ENCODE measurements at places on chromosomes 2 and 18.

DNA sequence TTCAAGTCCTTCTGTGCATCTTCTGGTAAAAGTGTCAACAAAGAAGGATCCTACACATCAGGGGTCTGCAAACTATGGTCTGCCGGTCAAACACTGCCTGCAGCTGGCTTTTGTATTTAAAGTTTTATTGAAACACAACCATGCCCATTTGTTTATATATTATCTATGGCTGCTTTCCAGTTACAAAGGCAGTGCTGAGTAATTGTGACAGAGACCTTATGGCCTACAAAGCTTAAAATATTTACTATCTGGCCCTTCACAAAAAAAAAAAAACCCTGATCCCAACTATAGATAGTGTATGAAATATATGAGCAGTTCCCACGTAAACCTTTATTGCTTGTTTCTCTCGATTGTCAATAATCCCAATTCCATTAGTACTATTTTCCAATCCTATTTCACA lies 101.4 kb downstream of the RBMS1 start:
- no peak for DNase-seq

DNA sequence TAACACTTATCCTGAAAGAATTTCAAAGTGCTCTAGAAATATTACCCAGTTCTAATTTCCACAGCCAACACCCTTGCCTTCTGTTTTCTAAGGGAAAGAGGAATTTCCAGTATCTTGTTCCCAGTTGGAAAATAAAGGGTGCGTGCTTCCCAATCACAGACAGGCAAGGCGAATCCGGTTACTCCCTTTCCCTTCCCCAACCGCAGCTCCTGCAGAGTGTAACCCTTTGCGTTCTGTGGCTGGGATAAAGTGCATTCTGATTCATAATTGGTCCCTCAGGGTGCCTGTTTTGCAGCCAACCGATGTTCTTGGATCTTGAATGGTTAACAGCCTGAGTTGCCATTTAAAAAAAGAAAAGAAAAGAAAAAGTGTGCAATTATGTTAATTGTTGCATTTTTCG lies 40.6 kb upstream of the PGAP1 start:
- peak; percentile 67 for DNase-seq

DNA sequence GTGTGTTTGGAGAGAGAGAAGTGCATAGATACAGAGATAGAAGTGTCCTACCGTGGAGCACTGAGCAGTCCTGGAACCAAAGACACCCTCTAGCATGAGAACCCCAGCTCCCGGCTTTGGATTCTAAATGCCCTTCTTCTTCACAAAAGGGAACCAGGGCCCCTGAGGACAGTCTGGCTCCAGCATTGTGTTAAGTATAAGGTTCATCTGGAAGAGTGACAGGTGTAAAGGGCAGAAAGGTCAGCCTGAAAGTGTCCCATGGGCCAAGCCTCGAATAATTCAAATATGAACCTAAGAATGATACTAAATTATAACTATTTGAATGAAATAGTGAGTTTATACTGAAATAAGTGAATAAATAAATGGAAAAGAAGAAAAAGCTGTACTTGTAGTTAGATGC lies 109.7 kb downstream of the SNTG2 start:
- DNase-seq = no peak

DNA sequence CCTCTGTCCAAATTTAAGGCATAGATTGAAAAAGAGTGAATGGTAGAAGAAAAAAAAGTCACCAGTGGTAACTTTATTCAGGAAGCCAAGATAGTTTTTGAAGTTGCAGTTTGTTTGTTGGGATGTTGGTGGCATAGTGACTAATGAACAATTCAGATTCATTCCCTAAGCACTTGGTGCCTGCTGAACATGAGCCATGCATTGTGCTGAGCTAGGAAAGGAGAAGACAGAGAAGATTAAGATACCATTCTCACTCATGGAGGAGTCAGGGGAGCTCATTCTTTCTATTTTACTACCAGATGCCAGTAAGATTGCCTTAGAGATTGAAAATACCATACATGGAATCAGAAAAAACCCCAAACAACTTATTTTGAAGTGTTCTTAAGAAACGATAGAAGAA lies 25.1 kb downstream of the MEIS1 start:
- DNase-seq = no peak

- DNase-seq = peak; percentile 27
Measured at GRCh38 chr2:11663427-11663826, 6.6 kb downstream of the NTSR2 start.

DNA sequence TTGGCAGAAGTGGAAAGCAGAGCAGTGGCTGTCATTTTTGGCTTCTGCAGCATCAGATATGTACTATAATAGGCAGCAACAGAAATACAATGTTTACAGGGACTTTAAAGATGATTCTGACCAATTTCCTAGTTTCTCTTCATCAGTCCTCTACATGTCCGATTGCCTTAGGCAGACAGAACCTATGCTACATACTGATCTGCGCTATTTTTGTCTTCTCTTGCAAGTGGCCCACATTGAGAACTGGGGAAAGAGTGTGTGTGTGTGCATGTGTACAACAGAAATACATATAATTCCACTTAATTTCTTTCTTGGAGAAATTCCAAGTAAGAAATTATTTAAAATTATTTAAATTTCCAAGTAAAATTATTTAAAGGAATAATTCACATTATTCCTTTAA lies 77.1 kb upstream of the CHRNA1 start:
- DNase-seq = no peak

- DNase-seq = peak; percentile 84
Measured at GRCh38 chr2:37576831-37577230, 94.6 kb downstream of the CDC42EP3 start.

- no peak for DNase-seq
Measured at GRCh38 chr2:23434721-23435121, 49.7 kb downstream of the KLHL29 start.

DNA sequence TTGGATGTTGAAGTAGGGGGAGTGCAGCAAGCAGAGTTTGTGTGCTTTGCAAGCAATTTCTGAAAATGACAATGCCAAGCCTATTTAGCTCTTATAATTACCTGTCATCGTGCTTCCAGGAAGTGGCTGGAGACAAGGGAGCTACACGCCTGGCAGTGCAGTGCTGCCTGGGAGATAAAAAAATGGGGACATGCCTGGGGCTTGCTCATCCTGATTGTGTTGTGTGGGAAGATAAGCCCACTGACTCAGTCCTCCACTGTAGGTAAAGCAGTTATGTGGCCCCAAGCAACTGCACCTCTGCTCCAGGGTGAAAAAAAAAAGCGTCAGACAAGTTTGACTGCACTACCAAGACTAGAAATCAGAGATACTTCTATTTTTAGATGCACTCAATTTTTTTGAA lies 396.9 kb upstream of the NXPH2 start:
- DNase-seq = no peak

GRCh38 chr18:3528231-3528630 lies 78.3 kb downstream of the TGIF1 start:
- DNase-seq = no peak

- peak; percentile 23 for DNase-seq
Measured at GRCh38 chr18:21450913-21451312, 149.6 kb downstream of the ESCO1 start.

DNA sequence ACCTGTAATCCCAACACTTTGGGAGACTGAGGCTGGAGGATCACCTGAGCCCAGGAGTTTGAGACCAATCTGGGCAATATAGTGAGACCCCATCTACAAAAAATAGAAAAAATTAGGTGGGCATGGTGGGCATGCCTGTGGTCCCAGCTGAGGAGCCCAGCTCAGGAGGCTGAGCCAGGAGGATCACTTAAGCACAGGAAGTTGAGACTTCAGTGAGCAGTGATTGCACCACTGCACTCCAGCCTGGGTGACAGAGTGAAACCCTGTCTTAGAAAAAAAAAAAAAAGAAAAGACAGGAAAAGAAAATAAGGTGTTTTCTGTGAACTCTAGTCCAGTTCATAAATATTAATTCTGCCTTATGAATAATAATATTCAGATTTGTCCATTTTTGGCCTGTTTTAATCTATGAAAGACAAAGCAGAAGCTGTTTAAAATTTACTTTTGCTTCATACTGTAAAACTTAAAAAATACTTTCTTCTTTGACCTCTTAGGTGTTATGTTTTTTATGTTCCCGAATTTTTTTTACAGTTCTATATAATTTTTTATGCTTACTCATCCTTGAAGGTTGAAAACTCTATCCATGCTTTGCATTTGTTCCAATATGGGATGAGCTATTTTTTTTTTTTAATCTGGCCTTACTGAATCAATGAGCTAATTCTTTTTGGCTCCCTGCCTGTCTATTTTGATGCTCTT lies 8.4 kb upstream of the ANXA4 start:
- DNase-seq = peak; percentile 75

DNA sequence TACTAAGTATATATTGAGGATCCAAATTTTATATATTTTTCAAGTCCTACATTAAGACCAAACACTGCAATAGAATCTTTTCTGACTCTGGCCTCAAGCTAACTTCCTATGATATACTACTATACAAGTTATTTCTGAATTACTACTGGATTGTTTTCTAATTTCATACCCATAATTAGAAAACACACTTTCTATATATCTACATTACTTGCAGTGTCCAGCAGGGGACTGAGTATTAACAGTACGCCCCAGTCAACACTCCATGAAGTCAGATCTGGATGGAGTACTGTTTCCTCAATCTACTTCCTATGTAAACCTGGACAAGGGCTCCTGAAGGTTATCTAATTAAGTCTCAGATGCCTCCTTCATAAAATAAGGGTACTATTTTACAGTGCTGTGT lies 26.5 kb downstream of the RMP24 start:
- peak; percentile 25 for DNase-seq

GRCh38 chr2:22002066-22002465 lies 878.3 kb downstream of the TDRD15 start:
- no peak for DNase-seq

DNA sequence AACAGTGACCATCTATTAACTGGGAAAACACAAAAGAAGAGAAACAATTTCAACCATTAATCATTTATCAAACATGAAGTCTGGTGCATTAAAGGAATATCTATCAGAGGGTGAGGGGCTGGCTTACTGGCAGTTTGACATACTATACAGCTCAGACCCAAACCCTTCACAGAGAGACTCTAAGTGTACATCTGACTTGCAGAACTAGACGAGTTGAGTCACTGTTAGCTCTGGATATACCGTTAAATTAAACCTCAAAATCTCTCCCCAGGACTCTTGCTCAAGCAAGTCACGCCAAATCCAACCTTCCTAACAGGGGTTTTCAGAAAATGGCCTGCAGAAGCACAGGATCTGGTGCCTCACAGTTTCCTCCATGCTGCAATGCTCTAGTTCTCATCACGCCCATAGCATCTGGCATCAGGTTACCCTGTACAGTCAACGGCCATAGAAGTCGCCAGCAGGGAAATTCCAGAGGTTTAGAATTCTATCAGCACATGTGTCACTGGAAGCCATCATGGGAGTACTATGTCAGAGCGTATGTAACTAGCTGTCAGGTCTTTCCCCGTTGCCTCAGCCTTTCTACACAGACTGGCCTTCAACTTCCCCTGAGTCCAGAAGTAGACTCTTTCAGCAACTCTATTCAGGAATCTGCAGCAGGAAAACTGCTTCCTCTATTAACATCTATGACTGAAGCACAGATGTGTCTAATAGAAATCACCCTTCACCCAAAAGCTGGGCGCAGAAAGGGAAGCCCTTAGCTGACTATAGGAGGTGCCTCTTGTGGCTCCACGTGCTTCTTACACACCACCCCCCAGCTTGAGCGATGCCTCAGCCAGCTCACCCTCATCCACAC lies 9.3 kb downstream of the TGOLN2 start:
- peak; percentile 82 for DNase-seq

GRCh38 chr2:118983133-118983532 lies 41.1 kb downstream of the MARCO start:
- DNase-seq = no peak

DNA sequence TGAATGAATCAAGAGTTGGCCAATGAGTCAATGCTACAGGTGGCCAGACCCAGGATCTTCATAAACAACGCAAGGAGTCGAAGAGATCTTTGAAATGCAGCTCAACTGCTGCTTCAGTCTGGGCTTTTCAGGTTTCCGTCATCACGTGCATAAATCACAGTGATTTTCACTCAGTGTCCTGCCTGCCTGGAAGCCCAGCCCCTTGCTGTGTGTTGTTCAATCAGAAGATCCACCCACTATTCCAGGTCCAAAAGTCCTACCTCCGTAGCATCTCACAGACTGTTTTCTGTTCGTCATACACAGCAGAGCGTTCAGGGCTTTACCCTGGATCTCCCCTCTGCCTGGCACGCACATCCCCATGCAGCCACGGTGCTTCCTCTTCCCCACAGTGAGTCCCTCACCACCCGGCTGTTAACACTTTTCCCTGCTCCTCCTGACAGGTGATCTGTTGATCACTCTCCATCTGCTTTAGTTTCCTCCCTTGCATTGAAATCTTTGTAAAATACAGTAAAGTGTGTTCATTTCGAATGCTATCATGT lies 216.3 kb downstream of the MYT1L start:
- no peak for DNase-seq

GRCh38 chr2:8352296-8352695 lies 329.6 kb upstream of the ID2 start:
- DNase-seq = peak; percentile 27

GRCh38 chr2:1688161-1688560 lies 56.2 kb downstream of the PXDN start:
- no peak for DNase-seq

GRCh38 chr2:173808718-173809117 lies 156.5 kb downstream of the SP3 start:
- DNase-seq = no peak

GRCh38 chr2:235105821-235106359 lies 154.1 kb downstream of the SH3BP4 start:
- no peak for DNase-seq

DNA sequence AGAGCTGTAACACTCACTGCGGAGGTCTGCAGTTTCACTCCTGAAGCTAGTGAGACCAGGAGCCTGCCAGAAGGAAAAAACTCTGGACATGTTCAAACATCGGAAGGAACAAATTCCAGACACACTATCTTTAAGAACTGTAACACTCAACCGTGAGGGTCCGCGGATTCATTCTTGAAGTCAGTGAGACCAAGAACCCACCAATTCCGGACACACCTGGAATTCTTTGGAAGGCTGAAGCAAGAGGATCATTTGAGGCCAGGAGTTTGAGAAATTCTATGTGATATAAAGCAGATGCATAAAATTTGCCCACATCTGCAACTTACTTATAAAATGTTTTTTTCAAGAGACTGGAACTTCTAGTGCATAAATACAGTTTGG lies 43.5 kb upstream of the ITSN2 start:
- DNase-seq = no peak

DNA sequence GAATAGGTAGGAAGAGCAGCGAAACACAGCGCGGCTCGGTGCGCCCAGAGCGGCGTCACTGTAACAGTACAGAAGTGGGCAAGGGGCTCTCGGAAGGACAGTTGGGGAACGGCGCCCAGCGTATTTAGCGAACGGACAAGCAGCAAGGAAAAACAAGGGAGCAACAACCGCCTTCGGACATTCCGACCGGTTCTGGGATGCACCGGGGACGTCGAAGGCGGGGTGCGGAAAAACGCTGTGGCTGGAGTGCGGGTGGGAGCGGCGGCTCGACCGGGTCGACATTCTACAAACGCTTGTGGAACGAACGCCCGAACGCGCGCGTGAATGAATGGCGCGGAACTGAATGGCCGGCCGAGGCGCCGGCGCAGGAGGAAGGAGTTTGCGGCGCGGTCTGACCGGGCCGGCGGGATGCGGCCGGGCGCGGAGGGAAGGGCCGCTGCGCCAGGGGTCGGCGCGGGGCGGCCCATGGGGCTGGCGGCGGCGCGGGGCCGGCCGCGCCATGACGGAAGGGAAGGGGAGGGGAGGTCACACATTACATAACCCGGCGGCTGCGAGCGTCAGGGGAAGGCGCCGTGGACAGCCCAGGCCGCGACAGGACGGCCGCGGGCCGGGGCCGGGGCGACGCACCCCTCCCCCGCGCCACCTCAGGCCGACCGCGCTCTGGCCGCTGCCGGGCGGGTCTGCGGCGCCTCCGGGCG lies 605 bp downstream of the REV1 start:
- DNase-seq = peak; percentile 41
